Muscle of back (tissue), 13 donors: ENCODE measurements at places on chromosomes 5 and 9. TPM values are rescaled to one million over a fixed set of nuclear protein-coding genes. Genes with fewer than 3 reads are reported as not detected.

Gene FBP2
- 80.2 TPM for polyA plus RNA-seq

Gene SLC36A2
- polyA plus RNA-seq: 0.17 TPM

Gene AK1
- polyA plus RNA-seq: 1,061 TPM

Gene PCDHB5
- polyA plus RNA-seq: 4.9 TPM

Gene CARTPT
- polyA plus RNA-seq: not detected

Gene EQTN
- polyA plus RNA-seq: not detected
